ENCODE measurements at places on chromosomes 13 and 19. TPM values are rescaled to one million over a fixed set of nuclear protein-coding genes. Genes with fewer than 3 reads are reported as not detected.
A peak's percentile ranks its signal among the peaks of the same experiment; 100 is the strongest.

DNA sequence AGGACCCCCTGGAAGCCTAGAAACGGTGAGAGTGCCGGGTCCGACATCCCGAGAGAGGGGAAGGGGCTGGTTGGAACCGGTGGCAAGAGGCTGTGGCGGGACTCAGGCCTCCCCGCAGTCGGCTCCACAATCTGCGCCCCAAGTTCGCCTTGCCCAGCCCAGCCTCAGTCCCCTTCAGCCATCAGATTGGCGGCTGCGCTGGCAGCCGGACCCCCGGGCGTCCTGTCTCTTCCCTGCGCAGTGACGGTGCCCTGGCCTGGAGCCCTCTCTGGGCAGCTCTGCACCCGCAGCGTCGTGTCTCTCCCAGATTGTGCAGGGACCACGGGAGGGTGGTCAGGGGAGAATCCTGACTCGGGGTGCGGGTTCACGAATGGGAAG lies 315 bp downstream of the ZNF492 start:
- H3K27me3 ChIP-seq, result no peaks in the 10 kb centered on the region
- no peak overlapping the region for H3K27ac ChIP-seq
- no peaks in the 10 kb centered on the region for H3K4me1 ChIP-seq
- no peaks in the 10 kb centered on the region for H3K36me3 ChIP-seq

GRCh38 chr13:91133941-91134802 lies 213.3 kb upstream of the MIR17HG start:
- no peaks in the 10 kb centered on the region for H3K27me3 ChIP-seq
- H3K27ac ChIP-seq, result no peak overlapping the region
- H3K36me3 ChIP-seq, result no peaks in the 10 kb centered on the region
- H3K4me3 ChIP-seq, result no peak overlapping the region

DNA sequence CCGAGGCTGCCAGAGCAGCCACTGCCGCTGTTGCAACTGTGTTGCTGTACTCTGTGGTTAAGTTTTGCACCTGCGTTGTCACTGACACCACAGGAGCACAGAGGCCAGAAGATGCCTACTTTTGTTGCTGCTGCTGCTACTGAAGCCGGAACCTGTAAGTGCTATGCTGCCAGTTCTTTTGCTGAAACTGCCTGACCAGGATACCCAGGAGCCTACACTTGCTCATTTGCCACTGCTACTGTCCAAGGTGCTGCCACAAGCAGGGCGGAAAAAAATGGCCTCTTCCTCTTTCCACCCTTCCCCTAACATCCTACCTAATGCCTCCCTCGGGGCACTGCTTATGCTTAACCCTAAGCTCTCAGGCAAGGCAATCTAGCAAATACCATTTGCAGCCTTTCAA lies 29.0 kb upstream of the NBEA start:
- peaks cover 53% of the 10 kb centered on the region for H3K4me1 ChIP-seq
- H3K27me3 ChIP-seq, result no peaks in the 10 kb centered on the region
- peak overlapping the region; percentile 78 for H3K27ac ChIP-seq
- H3K4me3 ChIP-seq, result no peak overlapping the region
- no peaks in the 10 kb centered on the region for H3K36me3 ChIP-seq
- peak; percentile 76 for DNase-seq

DNA sequence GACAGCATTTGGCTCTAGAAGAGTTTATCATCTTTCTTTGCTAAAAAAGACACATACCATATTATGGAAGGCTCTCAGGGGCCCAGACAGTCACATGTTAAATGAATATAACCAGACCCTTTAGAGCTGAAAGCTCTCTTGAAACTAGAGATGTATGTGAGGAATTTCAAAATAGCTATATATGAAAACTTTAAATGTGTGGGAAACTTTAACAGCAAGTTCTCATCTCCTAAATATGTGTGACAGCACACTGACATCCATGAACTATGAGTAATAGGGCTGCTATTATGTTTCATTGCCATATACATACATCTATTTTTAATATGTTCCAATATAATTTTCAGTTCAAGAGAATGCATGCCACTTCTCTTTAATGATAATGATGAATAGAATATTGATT lies 509.5 kb downstream of the GPC6 start:
- DNase-seq, result no peak
- H3K4me1 ChIP-seq, result no peaks in the 10 kb centered on the region
- H3K27me3 ChIP-seq, result no peaks in the 10 kb centered on the region
- no peak overlapping the region for H3K27ac ChIP-seq
- no peak overlapping the region for H3K4me3 ChIP-seq

- H3K27ac ChIP-seq, result no peak overlapping the region
- no peaks in the 10 kb centered on the region for H3K4me1 ChIP-seq
- H3K36me3 ChIP-seq, result no peaks in the 10 kb centered on the region
- peak; percentile 82 for DNase-seq
Observed at GRCh38 chr19:58355908-58356765, 2.8 kb upstream of the A1BG start.

DNA sequence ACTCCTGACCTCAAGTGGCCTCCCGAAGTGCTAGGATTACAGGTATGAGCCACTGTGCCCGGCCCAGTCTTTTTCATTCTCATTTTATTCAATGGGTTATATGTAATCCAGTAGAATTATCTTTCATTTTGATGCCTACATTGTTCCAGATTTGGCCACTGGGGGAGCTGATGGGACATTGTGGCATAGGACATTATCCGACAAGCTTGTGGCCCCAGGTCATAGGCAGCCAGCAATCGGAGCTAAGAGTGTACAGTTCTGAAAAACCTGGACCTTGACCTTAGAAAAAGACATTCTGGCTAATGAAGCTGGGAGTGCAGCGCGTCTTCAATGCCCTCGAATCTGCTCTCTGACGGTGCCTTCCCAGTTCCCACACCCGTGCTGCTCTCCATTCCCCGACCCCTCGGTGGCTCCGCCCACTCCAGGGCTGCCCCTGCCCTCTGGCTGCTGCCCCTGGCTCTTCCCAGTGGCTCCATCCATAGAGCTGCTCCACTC lies 108.7 kb downstream of the TEX29 start:
- H3K36me3 ChIP-seq, result no peaks in the 10 kb centered on the region
- peak; percentile 81 for DNase-seq
- H3K27me3 ChIP-seq, result no peaks in the 10 kb centered on the region
- no peak overlapping the region for H3K27ac ChIP-seq

DNA sequence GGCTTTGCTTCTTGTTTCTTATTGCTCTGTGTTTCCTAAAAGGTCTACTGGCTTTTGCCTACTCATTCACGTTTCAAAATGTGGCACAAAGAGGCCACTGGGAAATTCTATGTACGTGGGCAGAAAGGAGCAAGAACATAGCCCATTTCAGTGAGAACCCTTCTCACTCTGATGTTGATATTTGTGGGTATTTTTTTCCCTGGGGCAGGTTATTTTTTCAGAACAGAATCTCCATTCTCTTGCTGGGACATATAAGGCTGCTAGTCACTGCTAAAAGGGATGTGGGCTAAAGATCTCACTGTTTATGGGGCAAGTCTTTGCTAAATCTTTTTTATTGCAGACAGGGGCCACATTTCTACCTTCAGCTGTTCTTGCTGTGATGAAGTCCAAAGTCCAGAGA lies 27.1 kb downstream of the EDNRB start:
- no peaks in the 10 kb centered on the region for H3K27me3 ChIP-seq
- H3K27ac ChIP-seq, result no peak overlapping the region
- H3K36me3 ChIP-seq, result no peaks in the 10 kb centered on the region
- peaks cover 6% of the 10 kb centered on the region for H3K4me1 ChIP-seq
- DNase-seq, result no peak

GRCh38 chr19:1748115-1748872 lies 5.0 kb upstream of the ONECUT3 start:
- H3K27ac ChIP-seq, result no peak overlapping the region
- peaks cover 97% of the 10 kb centered on the region for H3K27me3 ChIP-seq
- peaks cover 29% of the 10 kb centered on the region for H3K4me1 ChIP-seq

- H3K27ac ChIP-seq, result no peak overlapping the region
- no peaks in the 10 kb centered on the region for H3K4me1 ChIP-seq
- no peak overlapping the region for H3K4me3 ChIP-seq
- no peaks in the 10 kb centered on the region for H3K27me3 ChIP-seq
- H3K36me3 ChIP-seq, result no peaks in the 10 kb centered on the region
- no peak for DNase-seq
Observed at GRCh38 chr19:13363954-13364353, 142.3 kb downstream of the CACNA1A start.

- no peak overlapping the region for H3K4me3 ChIP-seq
- no peaks in the 10 kb centered on the region for H3K36me3 ChIP-seq
- peaks cover 32% of the 10 kb centered on the region for H3K4me1 ChIP-seq
- no peak overlapping the region for H3K27ac ChIP-seq
Observed at GRCh38 chr13:77372275-77372674, 45.4 kb upstream of the MYCBP2 start.

DNA sequence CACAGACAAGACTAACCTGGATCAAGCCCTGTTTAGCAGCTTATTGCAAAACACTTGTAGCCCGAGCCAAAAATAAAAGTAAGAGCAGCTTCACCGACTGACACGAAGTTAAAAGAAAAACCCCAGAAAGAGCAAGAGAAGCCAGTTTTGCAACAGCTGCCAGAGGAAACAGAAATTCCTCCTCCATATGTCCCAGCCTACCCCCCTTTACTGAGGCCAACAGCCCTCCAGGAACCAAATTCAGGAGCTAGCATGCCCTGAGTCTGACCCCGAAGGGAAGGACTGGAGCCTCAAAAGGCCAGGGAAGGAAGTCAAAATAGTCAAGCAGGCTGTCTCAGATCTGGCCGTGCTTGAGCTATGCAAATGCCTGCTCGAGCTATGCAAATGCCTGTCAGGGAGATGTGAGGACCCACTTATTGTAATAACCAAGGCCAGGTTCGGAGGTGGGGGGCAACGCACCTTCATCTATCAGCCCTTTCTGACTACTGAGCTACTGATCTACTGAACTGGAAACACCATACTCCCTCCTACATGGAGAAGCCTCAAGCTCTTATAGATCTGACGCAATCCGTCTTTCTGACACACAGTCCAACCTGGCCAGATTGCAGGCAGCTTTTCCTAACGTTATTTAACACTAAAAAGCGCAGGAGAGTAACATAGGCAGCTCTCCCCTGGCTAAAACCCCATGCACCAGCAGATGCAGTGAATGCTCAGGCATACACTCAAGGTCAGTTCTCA lies 6.7 kb downstream of the SIGLEC11 start:
- DNase-seq, result peak; percentile 26
- H3K36me3 ChIP-seq, result no peaks in the 10 kb centered on the region
- no peaks in the 10 kb centered on the region for H3K27me3 ChIP-seq

DNA sequence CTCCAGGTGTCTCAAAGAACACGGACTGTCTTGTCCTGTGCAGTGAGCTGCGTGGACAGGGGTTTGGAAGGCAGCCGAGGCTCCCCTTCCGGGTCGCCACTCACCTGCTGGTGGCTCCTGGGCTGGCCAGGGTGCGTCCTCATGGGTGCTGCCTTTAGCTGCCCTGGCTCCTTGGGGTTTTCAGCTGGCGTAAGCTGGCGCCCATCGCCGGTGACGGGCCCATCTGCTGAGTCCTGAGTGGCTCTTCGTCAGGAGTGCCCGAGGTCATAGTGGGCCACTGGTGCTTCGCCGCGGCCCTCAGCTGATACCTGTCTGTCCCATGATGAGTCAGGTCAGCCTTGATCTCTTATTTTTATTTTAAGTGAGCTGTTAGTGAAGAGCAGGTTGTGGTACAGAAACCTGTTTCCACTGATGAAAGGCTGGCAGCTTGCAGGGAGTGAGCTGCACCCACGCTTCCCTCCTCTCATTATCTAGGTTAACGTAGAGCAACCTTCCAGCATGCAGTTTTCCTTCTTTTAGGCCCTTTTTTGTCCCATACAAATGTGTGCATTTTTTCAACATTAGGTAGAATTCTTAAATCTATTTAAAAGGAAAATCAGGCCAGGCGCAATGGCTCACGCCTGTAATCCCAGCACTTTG lies 18.4 kb downstream of the EPN1 start:
- DNase-seq, result no peak
- H3K27me3 ChIP-seq, result no peaks in the 10 kb centered on the region
- no peak overlapping the region for H3K4me3 ChIP-seq

DNA sequence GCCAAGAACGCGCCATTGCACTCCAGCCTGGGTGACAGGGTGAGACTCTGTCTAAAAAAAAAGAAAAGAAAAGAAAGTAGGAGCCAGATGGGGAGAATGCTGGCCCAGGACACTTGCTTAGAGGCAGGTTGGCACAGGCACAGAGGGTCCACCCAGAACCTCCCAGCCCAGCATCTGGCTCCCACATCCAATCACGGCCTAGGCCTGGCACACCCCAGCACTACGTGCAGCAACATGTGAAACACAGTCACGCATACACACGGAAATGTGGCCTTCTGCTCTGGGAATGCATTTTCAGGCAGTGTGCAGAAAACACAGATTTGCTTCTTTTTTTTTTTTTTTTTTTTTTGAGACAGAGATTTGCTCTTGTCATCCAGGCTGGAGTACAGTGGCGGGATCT lies 20.9 kb upstream of the FOSB start:
- H3K4me1 ChIP-seq, result peaks cover 23% of the 10 kb centered on the region
- H3K36me3 ChIP-seq, result no peaks in the 10 kb centered on the region
- no peak overlapping the region for H3K27ac ChIP-seq

DNA sequence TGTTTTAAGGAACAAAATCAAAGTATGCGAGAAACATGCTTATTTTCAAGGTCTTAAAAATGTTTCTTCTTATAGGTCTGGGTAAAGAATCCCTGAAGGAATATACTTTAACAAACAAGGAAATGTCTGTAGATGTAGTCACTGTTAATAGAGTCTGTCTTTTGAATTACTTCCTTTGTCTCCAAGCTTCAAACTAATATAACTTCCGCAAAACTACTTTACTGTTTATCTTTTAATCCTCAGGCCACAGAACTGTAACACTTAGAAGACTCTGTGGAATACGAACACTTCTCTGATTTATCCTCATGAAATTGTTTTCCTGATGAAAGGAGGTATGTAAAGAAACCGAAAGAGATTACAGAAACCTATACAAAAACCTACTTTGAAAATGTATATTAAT lies 316.0 kb downstream of the PCDH9 start:
- no peaks in the 10 kb centered on the region for H3K36me3 ChIP-seq
- H3K27ac ChIP-seq, result no peak overlapping the region
- no peak overlapping the region for H3K4me3 ChIP-seq
- H3K27me3 ChIP-seq, result no peaks in the 10 kb centered on the region
- no peak for DNase-seq
- no peaks in the 10 kb centered on the region for H3K4me1 ChIP-seq

DNA sequence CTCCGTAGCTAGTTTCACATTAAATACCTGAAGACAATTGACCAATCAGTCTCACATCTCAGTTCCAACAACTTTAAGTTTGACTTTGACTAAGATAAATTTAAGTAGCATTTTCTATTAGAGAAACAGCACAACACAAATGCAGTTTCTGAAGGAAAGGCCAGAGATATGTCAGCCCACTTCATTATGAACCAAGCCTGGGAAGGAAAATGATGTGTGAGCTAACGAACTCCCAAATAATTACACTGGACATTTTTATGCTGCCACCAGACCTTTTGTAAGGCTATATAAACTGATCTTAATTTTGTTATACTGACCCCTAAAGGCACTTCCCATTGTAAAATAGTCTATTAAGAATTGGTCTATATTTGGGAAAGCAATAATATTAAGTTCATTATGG lies 57.9 kb upstream of the DACH1 start:
- H3K4me3 ChIP-seq, result no peak overlapping the region
- DNase-seq, result no peak
- H3K36me3 ChIP-seq, result no peaks in the 10 kb centered on the region
- H3K4me1 ChIP-seq, result no peaks in the 10 kb centered on the region

RASA3 gene
- total RNA-seq, result 20.7 TPM

ERICH6B gene
- not detected for total RNA-seq

NFIC gene
- 1.3 TPM for total RNA-seq

PSG6 gene
- not detected for total RNA-seq

TEX26 gene
- not detected for total RNA-seq

All from GM23338 (cell line).